Stimulated activated CD8-positive, alpha-beta memory T cell treated with anti-CD3 and anti-CD28 coated beads, Interleukin-15, amount 100 ng/mL, for 24 hours (primary cell): ENCODE measurements at places on chromosomes 5 and 9.

DNA sequence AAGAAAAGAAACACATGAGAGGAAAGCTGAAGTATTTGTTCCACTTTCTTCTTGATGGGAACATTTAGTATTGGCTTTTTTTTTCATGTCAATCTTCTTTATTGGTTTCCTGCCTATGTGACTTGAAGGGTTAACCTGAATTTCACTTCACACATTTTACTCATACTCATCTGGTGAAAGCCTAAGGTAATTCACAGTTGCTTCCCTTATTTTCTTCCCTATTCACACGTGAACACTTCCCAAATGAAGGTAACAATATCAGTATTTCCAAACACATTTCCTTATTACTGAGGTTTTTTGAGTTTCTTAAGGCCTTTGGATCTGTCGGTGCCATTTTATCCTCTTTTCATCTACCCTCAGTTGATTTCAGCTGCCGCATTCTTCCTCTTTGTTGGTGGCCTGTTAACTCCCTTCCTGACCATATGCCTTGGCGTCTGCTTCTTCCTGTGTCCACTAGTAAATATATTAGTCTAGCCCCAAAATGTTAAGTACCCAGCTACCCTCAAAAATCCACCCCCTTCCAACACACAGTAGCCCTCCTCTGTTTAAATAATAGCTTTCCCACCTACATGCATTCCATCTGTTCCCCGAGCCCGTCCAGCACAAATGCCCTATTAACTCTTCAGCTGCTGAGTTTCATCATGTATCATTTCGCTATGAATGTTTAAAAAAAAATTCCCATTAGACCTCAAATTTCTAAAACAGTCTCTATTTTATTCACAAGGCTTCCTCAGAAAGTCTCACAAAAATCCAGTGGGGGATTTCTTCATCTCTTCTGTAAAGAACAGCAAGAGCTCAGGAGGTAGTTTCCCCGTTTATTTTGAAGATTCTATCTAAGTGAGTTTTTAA, 97.3 kb downstream of the USP20 start:
- DNase-seq = no peak

DNA sequence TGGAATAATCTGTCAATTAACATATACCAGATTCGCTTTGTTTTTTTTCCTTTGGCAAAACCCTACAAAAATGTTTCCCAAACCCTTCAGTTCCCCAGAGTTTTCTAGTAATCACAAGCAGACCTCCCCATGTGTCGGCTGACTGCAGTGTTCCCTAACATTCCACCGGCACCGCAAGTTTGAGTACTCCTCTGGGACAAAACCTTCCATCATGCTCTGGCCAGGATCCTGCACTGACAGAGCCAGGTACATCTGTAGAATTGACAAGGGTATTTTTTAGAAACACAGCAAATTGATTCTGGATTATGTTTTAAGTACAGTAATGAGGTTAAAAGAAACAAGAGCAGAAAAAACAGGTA, 174.7 kb downstream of the GAS1 start:
- DNase-seq = no peak

DNA sequence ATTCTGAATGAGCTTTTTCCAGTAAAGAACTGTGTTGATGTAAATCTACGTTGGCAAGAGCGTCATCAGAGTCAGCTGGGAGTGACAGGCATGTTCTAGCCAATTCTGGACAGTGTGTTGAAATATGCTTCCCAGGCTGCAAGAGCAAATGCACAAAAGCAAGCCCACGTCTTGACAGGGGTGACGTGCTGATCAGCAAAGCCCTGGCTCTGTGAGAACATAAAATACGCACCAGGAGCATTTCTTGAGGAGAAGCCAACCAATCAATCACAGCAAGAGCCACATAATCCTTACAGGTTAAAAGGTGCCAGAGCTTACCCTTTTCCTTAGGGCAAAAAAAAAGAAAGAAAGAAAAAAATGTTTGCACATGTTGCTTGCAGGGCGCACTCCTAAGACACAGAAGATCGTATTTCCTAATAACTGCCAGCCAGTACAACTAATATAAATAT, 148.1 kb downstream of the PDE4D start:
- DNase-seq = no peak

GRCh38 chr5:4855036-4855435, 285.1 kb upstream of the ADAMTS16 start:
- DNase-seq = no peak

GRCh38 chr9:99720455-99721050, 101.1 kb upstream of the NR4A3 start:
- no peak for DNase-seq

DNA sequence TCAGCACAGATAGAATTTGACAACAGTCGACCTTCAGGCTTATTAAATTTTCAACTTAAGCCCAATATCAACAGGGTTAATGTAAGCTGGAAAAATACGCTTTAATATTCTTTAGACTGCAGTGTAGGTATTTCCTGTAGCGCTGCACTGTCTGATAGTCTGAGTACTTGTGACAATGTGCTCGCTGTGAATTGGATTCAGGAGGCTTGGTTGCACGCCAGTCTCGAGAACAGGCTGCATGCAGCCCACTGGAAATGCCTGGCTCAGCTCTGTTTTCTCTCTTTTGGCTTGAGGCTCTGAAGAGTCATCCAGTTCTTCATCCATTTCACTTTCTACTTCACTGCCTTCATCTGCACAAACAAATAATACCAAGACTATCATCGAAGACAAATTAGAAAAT, 300.9 kb downstream of the RFX3 start:
- no peak for DNase-seq

GRCh38 chr5:179504600-179505396, 45.6 kb upstream of the RUFY1 start:
- no peak for DNase-seq

- DNase-seq = no peak
Measured at GRCh38 chr5:112795944-112796678, 58.4 kb downstream of the APC start.

GRCh38 chr9:134180786-134181647, 16.7 kb upstream of the RNU6ATAC start:
- no peak for DNase-seq

- DNase-seq = no peak
Measured at GRCh38 chr9:76359365-76359764, 34.9 kb downstream of the RFK start.

DNA sequence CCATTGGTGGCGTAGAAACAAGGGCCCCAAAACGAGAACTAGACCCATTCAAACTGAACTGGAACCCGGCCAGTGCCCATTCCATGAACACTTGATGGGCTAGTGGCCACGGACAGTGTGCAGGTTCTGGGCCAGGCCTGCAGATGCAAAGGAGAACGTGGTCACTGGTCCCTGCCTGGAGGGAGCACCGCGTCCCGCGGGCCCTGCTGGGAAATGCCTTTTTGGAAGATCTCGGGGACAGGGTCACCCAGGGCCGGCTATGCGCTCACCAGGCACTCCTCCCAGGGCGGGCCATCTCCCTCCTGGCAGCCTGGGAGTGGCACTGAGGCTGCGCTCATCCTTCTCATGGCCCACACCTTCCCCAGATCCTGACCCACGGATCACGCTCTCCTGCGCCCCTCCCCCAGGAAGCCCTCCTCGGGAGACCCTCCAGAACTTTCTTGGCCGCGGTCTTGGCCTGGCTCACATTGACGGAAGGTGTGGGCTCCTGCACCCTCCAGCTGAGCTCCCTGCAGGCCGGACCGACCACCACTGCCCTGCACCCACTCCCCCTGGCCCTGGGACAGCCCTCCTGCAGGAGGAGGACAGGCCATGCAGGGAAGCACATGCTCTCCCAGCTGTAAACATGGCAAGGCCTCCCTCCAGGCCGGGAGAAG, 2.8 kb upstream of the DIPK1B start:
- no peak for DNase-seq

DNA sequence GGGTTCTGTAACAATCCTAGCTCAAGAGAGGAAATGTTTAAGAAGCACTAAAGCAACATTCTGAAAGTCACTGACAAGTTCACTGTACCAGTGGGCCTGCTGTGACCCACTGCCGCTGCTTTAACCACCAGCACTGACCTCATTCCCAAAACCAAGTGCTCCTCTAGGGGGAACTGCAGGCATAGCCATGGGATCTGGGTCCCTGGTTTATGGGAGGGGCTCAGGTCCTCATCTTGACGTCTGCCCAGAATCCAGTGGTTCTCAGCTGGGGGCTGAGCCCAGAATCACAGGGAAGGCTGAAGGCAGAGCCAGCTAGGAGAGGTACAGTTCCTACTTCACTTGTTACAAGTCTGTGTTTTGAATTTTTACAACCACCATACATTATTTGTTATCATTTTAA, 36.1 kb upstream of the SLC2A8 start:
- no peak for DNase-seq

DNA sequence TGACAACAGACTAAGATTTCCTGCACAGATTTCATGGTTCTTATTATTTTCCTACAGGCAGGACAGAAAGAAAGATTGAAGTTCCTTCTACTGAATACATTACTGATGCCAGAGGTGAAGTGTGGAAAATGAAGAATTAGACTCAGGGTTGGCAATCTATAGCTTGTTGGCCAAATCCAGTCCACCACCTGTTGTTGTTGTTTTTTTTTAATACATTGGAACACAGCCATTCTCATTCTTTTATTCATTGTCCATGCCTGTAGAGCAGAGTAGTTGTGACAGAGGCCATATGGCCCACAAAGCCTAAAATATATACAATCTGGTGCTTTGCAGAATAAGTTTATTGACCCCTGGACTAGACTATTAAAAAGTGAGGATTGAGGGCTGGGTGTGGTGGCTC, 5.8 kb upstream of the PLPPR1 start:
- no peak for DNase-seq

DNA sequence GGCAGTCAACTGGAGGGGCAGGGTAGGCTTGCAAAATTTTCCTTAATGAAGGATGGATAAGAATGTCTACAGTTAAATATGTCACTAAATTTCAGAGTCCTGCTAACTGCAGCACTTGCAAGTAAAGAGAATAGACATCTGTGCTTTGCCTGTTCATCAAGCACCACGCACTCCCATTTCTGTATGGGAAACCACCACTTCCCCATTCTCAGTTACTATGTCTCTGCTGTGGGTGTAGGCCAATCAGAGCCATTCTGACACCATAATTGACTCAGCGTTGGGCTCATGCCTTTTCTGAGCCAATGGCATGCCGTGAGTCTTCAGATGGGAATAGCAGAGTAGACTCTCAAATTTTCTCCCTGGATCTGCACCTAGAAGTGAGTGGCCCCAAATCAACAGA, 247.5 kb downstream of the GABRB2 start:
- DNase-seq = no peak

DNA sequence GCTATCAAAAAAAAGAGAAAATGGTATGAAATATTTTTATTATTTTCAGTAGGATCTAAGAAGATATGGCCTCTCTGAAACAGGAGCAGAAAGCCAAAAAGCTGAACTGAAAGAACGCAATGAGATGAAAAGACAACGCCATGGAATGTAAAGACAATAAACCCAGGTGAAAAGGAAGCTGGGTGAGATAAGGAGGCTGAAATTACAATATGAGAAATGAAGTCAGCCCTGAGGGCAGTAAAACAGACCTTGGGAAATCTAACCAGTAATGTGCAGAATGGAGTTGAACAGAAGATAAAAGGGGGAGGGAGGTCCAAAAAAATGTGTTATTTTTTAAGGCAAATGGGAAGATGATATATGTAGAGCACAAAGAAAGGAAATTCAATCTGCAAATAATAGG, 265.3 kb downstream of the ENC1 start:
- DNase-seq = no peak

DNA sequence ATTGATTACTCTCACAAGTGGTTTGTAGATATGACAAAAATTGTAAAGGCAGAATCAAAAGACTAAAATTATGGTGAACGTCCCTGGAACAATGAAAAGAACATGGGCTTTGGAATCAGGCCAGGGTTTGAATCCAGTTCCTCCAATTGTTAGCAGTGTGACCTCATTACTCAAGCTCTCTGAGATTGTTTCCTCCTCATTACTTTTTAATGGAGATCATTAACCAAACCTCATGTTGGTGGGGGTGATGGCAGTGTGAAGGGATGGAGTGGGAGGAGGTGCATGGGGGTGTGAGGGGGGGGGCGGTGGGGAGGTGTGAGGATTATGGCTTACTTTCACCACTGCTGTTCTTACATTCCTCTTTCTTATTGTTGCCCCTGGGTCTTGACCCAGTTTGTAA, 44.1 kb upstream of the FOXE1 start:
- no peak for DNase-seq

- DNase-seq = no peak
Measured at GRCh38 chr5:88667496-88668201, 215.3 kb downstream of the MEF2C start.

DNA sequence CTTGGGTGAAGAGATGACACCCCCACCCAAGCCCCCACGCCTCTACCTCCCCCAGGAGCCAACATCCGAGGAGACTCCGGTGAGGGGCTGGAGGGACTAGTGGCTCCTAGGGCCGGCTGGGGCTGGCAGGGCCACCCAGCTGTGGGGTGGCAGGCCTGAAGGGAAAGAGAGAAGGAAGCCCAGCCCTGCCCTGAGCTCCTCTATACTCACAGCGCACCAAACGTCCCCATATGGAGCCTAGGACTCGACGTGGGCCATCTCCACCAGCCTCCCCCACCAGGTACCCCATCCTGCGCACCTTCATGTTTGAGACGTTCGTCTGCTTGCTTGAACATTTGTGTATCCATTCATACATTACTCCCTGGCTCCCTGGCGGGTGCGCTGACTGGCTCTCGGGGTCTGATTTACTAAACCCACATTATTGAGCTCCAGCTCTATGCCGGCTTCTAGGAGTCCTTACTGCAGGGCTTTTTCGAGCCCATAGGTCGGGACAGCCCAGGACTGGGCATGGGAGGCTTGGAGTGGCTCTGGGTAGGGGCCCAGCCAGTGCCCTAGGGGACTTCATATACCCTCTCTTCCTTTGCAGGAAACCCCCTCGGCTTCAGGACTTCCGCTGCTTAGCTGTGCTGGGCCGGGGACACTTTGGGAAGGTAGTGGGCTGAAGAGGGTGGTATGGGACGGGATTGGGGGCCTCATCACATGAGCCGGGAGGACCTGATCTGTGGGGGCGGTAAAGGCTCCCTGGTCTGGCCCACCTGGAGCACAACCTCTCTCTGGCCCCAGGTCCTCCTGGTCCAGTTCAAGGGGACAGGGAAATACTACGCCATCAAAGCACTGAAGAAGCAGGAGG, 9.1 kb downstream of the ZDHHC12 start:
- no peak for DNase-seq

DNA sequence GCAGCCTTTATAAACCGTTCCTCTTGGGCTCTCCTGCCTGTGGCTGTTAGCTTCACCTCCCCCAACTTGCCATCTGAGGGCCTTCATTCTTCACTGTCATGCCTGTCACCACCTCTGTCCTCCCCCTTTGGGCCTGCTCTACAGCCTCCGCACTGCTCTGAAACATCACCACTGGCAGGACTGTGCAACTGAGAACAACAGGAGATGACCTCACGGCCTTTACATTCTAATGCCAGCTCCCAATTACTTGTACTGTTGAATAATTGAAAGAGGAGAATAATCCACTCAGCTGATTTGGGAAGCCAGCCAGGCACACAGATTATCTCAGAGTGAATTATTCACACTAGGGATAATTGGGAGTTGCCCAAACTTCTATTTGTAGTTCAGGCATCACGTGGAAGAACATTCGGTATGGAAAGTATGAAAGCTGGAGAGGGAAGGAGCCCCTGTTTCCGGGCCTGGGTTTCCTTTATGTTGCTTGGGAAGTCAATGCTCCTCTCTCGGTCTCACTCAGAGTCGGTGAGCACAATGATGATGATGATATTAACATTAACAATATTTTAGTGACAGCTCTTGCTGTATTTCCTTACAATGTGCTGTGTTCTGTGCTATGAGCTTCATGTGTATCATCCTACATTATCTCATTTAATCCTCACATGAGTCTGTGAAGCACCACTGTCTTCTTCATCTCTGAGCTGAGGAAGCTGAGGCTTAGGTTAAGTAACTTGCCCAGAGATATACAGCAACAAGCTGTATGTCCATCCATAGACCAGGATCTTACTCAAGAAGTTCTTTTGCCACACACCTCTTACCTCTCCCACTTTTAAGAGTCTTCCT, 99.3 kb upstream of the LRRTM2 start:
- DNase-seq = no peak
